ENCODE measurements at places on chromosomes 7 and 10.

GRCh38 chr10:95264227-95265051, 26.4 kb downstream of the PDLIM1 start:
- no peak for DNase-seq

DNA sequence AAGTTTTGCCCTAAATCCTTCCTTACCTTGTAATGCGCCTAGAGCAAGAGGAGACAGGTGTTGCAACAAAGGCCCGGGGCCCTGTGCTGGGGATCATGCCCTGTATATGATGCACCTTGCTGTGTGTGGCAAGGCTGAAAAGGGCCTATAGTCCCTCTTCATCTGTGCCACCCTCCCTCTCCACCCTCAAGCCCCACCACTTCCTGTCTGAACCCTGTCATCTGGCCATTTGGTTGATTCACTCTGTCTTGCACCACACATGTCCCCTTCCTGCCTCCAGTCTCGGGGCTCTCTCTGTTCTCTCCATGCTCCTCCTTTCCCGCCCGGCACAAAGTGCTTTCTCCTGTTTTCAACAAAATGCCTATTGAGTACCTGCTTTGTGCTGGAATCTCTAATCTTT, 11.5 kb upstream of the MALSU1 start:
- no peak for DNase-seq

DNA sequence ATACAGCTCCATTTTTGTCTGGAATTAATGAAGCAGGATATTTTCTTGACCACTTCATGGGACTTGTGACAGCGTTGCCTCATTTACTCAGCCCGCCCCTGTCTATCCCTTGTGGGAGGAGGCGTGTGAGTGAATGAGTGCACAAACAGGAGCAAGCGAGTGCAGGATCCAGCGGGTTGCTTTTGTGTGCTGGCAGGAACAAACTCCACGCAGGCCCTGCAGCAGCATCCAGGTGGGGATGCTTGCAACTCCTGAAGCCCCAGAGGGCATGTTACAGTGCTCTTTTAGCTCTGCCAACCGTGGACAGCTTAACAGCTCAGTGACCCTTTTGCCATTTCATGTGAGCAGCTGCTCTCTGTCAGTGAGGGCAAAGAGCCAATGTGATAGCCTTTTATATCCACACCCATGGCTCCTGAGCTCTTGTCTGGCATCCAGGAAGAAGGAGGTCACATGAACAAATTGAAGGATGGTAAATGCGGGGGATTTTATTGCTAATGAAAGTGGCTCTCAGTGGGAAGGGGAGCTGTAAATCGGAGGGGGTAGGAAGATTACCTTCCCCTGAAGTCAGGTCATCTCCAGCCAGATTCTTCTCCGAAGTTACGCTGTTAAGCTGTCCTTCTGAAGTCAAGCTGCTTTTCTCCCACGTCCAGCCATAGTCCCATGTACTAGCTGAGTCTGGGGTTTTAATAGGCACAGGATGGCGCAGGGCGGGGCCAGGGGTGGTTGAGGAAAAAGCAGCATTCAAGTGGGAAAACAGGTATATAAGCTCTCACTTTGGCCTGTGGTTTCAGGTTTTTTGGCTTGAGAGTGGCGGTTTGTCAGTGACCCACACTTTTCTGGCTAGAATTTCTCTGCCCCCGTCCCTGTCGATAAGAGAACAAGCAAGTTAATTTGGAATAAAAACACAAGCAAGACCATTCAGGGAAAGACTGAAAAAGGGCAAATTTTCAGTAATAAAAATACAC, 714.7 kb upstream of the MBL2 start:
- DNase-seq, result no peak

DNA sequence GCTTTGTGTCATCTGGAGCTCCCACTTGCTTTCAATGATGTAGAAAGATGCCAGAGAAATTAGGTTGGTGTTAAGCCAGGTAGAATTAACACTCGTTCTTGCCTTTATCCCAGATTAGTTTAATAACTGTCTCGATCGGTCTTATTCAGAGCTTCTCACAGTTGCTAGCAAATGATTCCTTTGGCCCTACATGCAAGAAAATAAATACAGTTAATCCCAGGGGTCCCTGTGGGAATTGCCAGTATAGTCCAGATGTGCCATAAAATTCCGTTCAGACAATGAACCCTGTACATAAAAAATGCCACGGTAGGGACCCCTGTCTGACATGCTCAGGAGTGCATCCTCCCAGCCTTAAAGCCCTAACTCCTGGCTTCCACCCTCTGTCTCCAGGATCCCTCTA, 207.5 kb downstream of the ARHGAP12 start:
- no peak for DNase-seq

DNA sequence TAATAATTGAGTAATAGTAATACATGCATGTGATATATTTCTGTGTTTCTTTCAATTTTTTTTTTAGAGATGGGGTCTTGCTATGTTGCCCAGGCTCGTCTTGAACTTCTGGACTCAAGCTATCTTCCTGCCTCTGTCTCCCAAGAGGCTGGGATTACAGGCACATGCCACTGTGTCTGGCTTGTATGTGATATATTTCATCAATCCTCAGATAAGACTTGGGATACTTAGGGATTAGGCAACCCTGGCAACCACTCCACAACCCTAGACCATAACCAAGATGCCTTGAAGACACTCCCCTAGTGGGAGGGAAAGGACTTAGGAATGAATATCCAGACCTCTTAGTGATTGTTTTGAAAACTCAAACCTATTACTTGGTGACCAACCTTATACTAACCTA, 154.8 kb downstream of the CCDC3 start:
- DNase-seq, result no peak

- no peak for DNase-seq
These were observed 16.0 kb upstream of the PRSS1 start for GRCh38 chr7:142733271-142733670.

- no peak for DNase-seq
These were observed 74.6 kb upstream of the C7orf33 start for GRCh38 chr7:148515728-148516695.

DNA sequence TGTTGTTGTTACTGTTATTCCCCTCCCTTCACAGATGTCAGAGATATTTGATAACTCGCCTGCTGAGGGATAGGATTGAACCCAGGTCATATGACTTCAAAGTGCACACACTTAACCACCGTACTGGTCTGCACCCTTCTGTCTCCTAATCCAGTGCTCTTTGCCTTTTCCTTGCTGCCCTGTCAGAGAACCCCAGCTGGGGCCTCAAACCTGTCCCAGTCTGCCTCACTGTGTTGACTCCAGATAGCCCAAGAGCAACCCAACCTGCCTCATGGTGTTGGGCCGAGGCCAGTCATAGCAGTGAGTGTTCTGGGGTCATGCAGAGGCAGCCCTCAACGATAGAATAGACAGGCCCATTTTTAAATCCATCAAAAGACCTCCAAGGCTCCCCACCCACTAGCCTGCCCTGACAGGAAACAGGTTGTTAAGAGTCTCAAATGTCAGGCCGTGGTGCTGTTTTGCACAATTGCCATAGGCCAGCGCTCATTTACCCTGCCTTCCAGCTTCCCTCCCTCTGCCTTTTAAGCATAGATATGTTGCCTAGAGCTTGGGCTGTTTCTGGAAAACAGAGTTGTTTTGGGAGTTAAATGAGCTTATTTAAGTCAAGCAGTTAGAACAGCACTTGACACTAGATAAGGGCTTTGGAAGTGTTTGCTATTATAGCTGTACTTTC, 37.0 kb upstream of the PDCD4 start:
- no peak for DNase-seq

DNA sequence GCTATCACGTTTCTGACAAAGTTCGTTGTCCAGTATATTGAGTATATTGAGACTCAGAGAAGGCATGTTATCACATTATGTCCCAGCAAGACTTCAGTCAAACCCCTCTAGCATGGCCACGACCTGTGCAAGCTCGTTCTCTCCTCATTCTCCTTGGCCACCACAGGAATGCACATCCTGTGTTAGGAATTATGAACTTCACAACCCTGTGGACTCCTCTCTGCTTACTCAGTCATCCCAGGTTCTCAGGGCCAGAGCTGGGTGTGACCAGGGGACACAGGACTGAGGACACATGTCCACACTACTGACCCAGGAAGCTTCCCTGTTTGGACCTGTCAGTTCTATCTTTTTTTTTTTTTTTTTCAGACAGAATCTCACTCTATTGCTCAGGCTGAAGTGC, 4.4 kb downstream of the SH2D4B start:
- no peak for DNase-seq

GRCh38 chr10:35208536-35208935, 81.9 kb downstream of the CREM start:
- no peak for DNase-seq

DNA sequence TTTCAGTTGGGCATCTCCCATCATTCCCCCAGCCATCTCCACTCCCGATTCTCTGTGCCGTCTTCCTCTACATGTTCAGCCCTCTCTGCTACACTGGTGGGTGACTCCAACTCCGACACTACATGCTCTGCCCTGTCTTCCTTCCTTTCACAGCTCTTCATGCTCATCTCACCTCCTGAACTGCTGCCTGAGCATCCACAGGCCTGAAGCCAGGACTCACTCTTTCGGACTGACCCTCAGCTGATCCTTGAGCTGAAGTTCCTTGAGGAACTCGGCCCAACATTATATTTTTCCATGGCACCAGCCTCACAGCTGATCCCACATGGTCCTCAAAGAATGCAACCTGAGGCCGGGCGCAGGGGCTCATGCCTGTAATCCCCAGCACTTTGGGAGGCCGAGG, 538.4 kb downstream of the PTPRN2 start:
- no peak for DNase-seq

- no peak for DNase-seq
These were observed 157.9 kb downstream of the ARID5B start for GRCh38 chr10:62059217-62059920.

DNA sequence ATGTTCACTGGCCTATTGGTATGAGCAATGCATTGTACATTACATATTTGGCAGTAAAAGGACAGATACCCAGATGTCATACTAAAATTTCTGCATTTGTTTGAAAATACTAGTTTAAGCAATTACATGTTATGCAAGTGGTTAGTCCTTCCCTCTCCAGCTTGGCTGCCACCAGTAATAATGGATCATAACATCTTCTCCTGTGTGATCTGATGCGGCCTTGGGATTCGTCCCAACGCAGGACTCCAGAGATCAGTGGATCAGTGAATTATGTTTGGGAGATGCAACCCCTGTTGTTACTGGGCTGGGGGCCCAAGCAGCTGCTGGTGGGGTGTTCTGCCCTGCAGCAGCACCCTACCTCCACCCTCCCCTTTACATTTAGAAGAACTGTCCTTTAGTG, 11.2 kb upstream of the PDK4 start:
- no peak for DNase-seq

GRCh38 chr10:96690755-96691730, 29.3 kb downstream of the PIK3AP1 start:
- DNase-seq, result no peak

Measured in stimulated activated CD8-positive, alpha-beta memory T cell treated with anti-CD3 and anti-CD28 coated beads, Interleukin-7, amount 100 ng/mL, for 48 hours (primary cell).